ENCODE measurements at places on chromosomes 5 and 9.
A peak's percentile ranks its signal among the peaks of the same experiment; 100 is the strongest.

GRCh38 chr9:120366644-120367019 is 213.3 kb downstream of the CDK5RAP2 start:
- no peak for DNase-seq

GRCh38 chr9:76677481-76678055 is 86.7 kb upstream of the PCA3 start:
- DNase-seq, result no peak

GRCh38 chr5:72149742-72150141 is 42.5 kb downstream of the MAP1B start:
- no peak for DNase-seq

DNA sequence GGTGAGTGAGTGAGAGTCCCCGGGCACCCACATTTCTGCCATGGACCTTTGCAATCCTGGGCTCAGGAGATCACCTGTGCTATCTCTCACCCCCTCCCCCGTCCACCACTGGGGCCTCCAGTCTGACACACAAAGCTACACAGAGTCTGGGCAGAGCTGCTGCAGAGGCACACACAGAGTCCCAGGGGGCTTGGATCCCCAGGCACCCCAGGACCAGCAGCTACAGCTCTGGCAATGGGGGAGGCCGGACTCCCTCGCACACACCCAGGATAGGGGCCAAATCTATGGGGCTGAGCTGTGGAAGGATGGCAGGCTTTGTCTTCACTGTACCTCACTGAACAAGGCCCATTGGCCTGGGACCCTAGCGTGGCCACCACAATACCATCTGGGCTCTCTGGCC is 328.8 kb downstream of the MAN2A1 start:
- DNase-seq, result no peak

DNA sequence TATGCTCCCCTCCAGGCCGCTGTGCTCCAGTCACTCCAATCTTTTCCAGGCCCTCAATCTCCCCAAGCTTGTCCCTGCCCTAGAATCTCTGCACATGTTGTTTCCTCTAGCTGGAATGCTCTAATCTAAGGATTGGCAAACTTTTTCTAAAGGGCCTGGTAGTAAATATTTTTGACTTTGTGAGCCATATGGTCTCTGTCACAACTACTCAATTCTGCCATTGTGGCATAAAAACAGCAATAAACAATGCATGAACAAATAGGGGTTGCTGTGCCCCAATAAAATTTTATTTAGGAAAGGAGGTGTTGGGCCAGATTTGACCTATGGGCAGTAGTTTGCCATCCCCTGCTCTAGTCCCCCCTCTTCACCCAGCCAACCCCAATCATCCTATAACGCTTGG is 150.5 kb upstream of the LRRTM2 start:
- peak; percentile 22 for DNase-seq

GRCh38 chr5:95087816-95088317 is 197.0 kb downstream of the MCTP1 start:
- DNase-seq, result no peak

GRCh38 chr5:132867046-132867451 is 607 bp downstream of the UQCRQ start:
- no peak for DNase-seq

GRCh38 chr5:23405316-23406068 is 101.9 kb upstream of the PRDM9 start:
- DNase-seq, result no peak

DNA sequence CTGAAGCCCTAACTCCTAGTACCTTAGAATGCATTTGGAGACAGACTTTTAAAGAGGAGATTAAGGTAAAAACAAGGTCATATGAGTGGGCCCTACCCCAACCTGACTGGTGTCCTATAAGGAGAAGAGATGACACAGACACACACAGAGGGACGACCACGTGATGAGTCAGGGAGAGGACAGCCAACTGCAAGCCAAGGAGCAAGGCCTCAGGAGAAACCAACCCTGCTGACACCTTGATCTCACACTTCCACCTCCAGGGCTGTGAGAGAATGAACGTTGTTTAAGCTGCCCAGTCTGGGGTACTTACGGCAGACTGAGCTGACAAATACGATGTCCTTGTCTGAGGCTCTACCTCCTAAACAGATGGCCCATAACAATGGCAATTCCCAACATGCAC is 93.6 kb downstream of the ROR2 start:
- DNase-seq, result no peak

- no peak for DNase-seq
Observed at GRCh38 chr5:59621477-59621876, 272.0 kb downstream of the PDE4D start.

DNA sequence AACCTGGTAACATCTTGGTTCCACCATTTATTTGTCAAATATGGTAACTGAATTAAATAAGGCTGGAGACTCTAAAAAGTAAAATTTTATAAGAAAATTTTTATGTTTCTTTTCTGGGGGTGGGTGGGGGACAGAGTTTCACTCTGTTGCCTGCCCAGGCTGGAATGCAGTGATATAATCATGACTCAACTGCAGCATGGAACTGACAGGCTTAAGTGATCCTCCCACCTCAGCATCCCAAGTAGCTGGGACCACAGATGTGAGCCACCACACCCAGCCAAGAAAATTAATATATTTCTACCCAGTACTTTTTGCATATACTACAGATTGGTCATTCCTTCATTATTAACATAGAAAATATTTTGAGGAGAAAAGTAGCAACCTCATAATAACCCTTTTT is 216.9 kb downstream of the DEPDC1B start:
- DNase-seq, result no peak

DNA sequence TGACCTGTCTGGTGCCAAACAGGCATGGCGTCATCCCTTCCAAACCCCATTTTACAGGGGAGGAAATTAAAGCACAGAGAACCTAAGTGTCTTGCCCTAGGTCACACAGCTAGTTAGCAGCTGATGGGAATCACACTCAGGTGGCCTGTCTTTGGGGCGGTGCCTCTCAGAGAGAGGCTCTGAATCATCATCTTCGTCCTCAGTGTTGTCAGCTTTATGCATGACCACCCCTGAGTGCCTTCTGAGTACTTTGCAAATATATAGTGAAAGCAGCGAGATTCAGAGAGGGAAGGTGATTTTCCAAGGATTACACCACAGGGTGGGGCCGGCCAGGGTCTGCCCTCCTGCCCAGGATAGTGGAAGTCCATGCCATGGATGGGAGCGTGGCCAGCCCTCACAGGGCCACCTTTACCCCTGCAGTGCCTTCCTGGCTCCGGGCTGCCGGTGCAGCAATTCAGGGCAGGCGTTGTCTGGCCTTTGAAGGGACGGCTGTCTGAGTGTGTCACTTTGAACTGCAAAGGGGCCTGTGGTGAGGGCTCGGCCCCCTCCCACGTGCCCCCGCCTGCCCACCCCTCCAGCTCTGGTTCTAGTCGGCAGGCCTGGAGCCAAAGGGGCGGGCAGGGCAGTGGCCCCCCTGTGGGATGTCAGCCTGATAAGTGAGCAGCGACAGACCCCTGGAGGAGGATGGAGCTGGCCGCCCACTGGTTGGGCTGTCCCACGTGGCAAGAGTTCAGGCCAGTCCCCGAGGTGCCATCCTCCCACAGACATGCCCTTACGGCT is 16.9 kb downstream of the LMX1B start:
- no peak for DNase-seq

GRCh38 chr5:138128334-138128733 is 10.9 kb downstream of the NME5 start:
- no peak for DNase-seq

DNA sequence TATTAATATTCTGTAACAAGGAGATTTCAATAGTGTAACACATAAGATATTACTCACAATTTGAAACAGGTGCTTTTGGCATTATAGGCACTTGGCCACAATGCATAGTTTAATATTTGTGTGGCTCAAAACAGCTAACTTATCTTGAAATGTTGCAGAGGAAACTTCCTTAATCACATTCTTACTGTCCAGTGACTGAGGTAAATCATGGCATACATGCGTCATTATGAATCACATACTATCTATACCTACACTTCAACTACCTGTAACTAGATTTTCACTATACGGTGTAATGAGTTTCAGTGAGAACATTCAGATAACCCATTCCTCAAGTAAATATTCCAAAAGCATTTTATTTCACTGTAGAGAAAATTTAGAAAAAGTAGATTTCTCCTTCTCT is 218.8 kb downstream of the PDE4D start:
- no peak for DNase-seq

DNA sequence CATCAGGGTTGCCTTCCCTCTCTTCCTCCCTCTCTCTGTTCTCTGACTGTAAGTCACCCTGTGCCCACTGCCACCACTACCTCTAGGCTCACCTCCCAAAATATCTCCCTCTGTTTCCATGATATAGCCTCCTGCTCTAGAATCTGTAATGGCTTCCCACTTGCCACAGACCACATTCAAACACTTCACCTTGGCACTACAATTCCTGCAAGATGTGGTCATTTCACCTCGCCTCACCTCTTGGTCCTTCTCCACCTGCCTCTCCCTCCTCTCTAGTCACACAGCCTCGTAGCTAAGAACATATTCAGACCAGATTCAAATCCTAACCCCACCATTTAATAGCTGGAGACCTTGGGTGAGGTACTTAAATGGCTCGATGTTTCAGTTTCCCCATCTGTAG is 56.9 kb downstream of the SERINC5 start:
- no peak for DNase-seq

GRCh38 chr5:156920861-156921431 is 42.1 kb downstream of the TIMD4 start:
- DNase-seq, result no peak

GRCh38 chr9:86763791-86764190 is 183.5 kb downstream of the GAS1 start:
- no peak for DNase-seq

Measured in stimulated activated effector memory CD8-positive, alpha-beta T cell treated with anti-CD3 and anti-CD28 coated beads, Interleukin-12 subunit alpha, Interleukin-12 subunit beta, amount 100 ng/mL, for 72 hours (primary cell).